Neural progenitor cell (in vitro differentiated cells): ENCODE measurements at places on chromosomes 16 and 17. TPM values are rescaled to one million over a fixed set of nuclear protein-coding genes. Genes with fewer than 3 reads are reported as not detected.

The CCDC137 gene
- total RNA-seq: 22.4 and 27.8 TPM in 2 replicates

The USP31 gene
- total RNA-seq: 7.8 and 9.0 TPM in 2 replicates

GRCh38 chr17:6153375-6153774 lies 83.2 kb downstream of the WSCD1 start:
- H3K27ac ChIP-seq: no peak overlapping the region
- H3K4me1 ChIP-seq: no peaks in the 10 kb centered on the region
- H3K27me3 ChIP-seq: no peaks in the 10 kb centered on the region
- no peak overlapping the region for H3K4me3 ChIP-seq
- H3K36me3 ChIP-seq: no peaks in the 10 kb centered on the region

DNA sequence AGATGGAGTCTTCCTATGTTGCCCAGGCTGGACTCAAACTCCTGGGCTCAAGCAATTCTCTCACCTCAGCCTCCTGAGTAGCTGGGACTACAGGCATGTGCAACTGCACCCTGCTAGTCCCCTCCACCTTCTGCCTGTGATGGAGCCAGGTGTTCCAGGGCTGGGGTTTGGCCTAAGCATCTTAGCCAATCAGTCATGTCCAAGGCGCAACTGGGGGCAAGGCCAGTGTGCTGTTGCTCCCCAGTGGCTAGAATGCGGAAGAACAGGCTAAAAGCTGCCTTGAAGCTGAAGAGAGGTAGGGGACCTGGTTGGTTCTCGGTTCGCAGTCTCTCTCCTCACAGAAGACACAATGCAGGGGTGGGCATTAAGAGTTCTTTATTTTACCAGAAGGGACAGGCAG lies 18.6 kb downstream of the FLOT2 start:
- H3K36me3 ChIP-seq: no peaks in the 10 kb centered on the region
- DNase-seq: peak; percentile 54
- H3K4me3 ChIP-seq: no peak overlapping the region

GRCh38 chr17:62075308-62075815 lies 10.3 kb upstream of the MED13 start:
- no peak overlapping the region for H3K4me3 ChIP-seq
- H3K36me3 ChIP-seq: no peaks in the 10 kb centered on the region
- no peak overlapping the region for H3K27ac ChIP-seq
- no peak for DNase-seq
